ENCODE measurements at places on chromosomes 4 and X.

DNA sequence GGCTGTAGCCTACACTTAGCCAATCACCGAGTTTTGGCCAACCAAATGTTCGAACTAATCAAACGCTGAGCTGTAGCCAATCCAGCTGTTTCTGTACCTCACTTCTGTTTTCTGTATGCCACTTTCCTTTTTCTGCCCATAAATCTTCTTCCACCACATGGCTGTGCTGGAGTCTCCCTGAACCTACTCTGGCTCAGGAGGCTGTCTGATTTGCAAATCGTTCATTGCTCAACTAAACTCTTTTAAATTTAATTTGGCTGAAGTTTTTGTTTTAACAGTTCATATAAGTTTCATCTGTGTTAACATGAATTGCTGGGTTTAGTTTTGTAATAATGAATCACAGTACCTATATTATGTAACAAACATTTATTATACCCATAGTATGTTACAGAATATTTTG, 160.7 kb upstream of the PCDH7 start:
- DNase-seq: no peak

DNA sequence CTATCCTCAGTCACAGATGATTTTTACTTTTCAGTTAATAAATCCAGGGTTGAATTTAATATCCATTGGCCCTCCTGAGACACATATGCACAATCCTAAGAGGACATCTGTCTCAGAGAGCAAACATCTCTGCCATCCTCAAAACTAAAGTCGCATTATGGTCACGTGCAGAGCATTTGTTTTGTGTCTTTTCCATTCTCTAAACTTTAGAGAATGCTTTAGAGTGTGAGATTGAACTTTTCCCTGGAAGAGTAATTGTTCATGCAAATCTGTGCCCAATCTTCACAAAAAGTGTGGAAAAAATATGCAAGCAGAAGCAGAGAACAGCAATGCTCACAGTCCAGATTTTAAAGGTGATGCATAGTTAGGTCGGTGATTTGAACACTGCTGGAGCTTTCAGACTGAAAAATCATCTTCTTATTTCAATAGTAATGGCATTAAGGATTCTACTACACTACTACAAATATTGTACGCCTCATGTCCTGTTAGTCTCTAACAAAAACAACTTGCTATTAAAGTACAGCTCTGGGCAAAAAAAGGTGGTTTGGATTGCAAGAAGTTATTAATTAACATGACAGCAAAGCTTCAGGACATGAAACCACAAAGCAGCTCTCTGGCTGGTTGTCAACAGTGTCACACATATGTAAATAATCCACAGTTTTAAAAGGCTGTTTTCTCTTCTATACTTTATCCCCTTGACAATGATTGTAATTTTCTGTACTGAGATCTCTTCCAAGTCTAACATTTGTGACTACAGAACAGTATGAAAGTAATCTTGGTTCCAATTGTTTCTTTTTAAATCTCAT, 19.9 kb downstream of the DCHS2 start:
- DNase-seq: no peak

DNA sequence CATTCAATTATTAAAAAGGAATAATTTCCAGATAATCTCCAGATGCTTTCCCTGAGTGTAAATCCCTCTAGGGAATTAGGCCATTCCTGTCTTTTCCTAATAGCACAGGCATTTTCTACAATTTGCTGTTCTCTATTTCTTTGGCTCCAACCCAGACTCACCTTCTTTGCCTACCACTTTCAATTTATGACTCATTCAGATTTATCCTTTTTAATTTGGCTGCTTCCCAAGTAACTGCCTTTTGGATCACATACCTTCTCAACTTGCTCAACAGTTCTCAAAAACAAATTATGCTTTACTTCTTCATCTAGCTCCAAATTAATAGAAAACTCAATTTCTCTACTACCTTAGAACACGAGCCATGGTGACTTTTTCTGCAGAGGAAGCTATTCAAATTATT, 1166.3 kb upstream of the PCDH7 start:
- no peak for DNase-seq

- no peak for DNase-seq
These were observed 566.1 kb upstream of the BOD1L1 start for GRCh38 chr4:14193601-14194000.

- DNase-seq: no peak
These were observed 14.9 kb downstream of the RNF212 start for GRCh38 chr4:1098311-1098925.

All from SK-N-MC (cell line).